ENCODE measurements at places on chromosomes 12 and 14. TPM values are rescaled to one million over a fixed set of nuclear protein-coding genes. Genes with fewer than 3 reads are reported as not detected.

CFAP251 gene
- 0.21 TPM for total RNA-seq

SLC25A47 gene
- 0.10 TPM for total RNA-seq

ANKRD33 gene
- total RNA-seq, result 0.10 TPM

NPFF gene
- not detected for total RNA-seq

MVK gene
- 3.9 TPM for total RNA-seq

LRRC43 gene
- 0.52 TPM for total RNA-seq

RNASE7 gene
- total RNA-seq, result not detected

KITLG gene
- 0.21 TPM for total RNA-seq

SSTR1 gene
- not detected for total RNA-seq

NRXN3 gene
- under 0.01 TPM for total RNA-seq
